Cardiac muscle cell (in vitro differentiated cells and primary cell): ENCODE measurements at places on chromosomes 7 and 10. TPM values are rescaled to one million over a fixed set of nuclear protein-coding genes. Genes with fewer than 3 reads are reported as not detected.
A peak's percentile ranks its signal among the peaks of the same experiment; 100 is the strongest.

DNA sequence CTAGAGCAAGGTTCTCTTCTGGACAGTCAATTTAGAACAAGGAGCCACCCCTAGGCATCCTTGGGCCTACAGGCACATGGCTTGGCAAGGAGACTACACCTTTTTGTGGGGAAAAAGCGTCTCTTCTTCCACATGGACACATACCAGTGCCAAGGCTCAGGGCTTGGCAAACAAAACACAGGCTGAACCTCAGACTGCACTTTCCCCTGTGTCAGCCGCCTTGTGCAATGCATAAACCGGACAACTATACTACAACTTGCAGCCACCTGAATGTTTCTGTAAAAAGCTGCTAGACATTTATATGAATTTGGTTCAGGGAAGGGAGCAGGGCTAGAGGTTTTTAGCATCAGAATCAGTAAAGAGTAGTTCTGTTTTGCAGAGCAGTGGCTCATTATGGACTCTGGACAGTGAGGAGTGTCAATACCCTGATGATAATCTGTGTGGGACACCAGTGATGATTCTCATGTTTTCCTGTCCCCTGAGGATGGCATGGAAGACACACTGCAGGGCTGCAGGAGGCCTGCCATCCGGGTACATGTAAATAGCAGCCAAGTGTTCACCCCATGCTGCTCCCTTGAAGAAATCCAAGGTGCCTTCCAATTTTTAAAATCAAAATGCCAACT lies 118.9 kb downstream of the GATA3 start:
- no peak overlapping the region for H3K27ac ChIP-seq
- DNase-seq: no peak
- H3K36me3 ChIP-seq: no peaks in the 10 kb centered on the region
- H3K27me3 ChIP-seq: no peaks in the 10 kb centered on the region
- no peak overlapping the region for H3K4me3 ChIP-seq

- no peaks in the 10 kb centered on the region for H3K36me3 ChIP-seq
- DNase-seq: no peak
- no peaks in the 10 kb centered on the region for H3K27me3 ChIP-seq
These were observed 109.1 kb downstream of the DNAJB6 start for GRCh38 chr7:157445956-157446295.

DNA sequence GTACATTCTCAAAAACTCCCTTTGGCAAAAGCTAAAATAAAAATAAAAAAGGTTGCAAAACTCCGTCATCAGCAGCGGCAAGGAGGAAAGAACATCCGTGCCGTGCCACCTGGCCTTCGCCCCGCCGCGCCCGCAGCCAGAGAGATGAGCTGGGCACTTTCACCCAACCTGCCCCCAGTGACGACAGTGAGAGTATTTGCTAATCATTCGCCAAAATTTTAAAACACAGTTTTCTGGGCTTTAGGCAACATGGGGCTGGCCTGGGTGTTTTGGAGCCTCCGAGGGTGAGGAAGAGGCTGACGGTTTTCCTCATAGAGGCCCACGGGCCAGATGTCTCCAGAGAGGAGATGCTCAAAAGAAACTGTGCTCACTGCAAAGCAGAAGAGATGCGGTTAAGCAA lies 128.2 kb downstream of the PRKAG2 start:
- no peak for DNase-seq
- peaks cover 11% of the 10 kb centered on the region for H3K4me1 ChIP-seq
- no peaks in the 10 kb centered on the region for H3K27me3 ChIP-seq
- H3K4me3 ChIP-seq: no peak overlapping the region
- no peak overlapping the region for H3K27ac ChIP-seq

GRCh38 chr7:99244939-99245338 lies 27.7 kb upstream of the MYH16 start:
- no peaks in the 10 kb centered on the region for H3K27me3 ChIP-seq
- no peak overlapping the region for H3K27ac ChIP-seq
- no peak overlapping the region for H3K4me3 ChIP-seq
- H3K36me3 ChIP-seq: no peaks in the 10 kb centered on the region

The HOXA11 gene
- polyA plus RNA-seq: not detected in 2 replicates

- no peak overlapping the region for H3K27ac ChIP-seq
- DNase-seq: no peak
- no peaks in the 10 kb centered on the region for H3K36me3 ChIP-seq
These were observed 247.7 kb upstream of the PPP2R2D start for GRCh38 chr10:131653140-131653539.

DNA sequence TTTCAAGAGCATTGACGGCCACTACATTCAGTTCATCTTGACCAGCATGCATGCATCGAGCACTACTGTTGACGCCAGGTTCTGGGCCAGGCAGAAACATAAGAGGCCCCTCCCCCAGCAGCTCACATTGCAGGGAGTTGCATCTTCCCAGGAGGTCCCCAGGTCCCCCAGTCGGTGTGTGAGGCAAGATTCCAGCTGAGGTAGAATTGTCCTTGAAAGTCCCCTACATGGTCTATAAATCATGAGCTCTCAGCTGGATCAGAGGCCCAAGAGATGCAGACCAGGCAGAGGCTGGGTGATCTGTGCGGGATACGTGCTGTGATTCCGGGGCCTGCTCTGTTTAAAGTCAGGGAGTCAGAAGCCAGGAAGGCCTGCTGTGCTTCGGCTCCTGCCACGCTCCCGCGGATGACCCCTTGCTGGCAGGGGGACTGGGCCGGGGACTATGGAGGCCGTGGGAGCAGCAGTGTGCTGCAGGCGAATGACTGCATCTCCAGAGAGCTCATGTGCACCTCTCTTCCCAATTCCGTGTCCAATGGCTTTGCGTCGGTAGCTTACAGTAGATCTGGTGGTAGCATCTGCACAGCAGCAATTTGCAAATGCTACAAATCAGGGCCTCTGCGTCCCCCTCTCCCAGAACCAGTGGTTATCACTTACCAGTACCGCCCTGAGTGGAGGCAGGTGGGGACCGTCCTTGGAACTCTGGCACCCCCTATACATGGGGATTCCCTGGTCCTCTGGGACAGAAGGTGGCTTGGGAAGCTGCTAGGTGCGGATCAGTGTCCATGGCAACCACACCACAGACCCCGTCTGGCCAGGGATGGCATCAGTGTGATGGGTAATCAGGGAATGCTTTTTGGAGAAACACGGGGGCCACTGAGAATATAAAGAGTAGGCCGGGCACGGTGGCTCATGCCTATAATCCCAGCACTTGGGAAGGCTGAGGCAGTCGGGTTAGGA lies 93.6 kb downstream of the RGS10 start:
- no peaks in the 10 kb centered on the region for H3K4me1 ChIP-seq
- no peak for DNase-seq
- no peaks in the 10 kb centered on the region for H3K27me3 ChIP-seq

The MYOZ1 gene
- polyA plus RNA-seq: 11.7 and 17.0 TPM in 2 replicates

DNA sequence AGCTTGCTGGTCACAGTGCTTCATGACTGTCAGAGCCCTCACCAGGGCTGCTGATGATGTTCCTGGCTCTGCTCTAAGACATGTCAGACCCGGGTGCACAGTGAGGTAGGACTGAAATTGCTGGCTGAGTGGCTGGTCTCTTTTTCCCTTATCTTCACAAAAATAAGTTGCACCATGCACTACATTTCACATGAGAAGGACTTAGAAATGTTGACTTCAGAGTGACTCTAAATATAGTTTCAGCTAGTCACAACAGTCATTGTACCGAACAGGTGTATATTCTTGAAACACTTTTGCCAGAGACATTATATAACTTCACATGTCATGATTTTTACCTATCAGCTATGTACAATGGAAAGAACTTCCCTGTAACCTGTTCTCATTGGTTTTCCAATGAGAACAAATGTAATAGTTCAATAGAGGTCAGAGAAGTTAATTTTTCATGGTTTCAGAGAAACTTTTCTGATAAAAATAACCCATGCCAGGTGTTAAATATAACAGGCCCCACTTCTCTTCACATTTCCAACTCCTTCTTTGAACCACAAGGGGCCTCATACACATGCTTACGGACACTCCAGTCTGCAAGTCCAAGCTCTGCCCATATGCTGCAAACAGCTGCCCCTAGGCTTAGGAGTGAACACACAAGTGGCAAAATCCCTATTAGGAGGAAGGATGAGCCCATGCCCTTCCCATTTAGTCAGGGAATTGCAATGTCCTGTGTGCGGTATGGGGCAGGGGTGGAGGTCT lies 115.6 kb downstream of the CDK6 start:
- no peak for DNase-seq
- no peaks in the 10 kb centered on the region for H3K36me3 ChIP-seq
- H3K27ac ChIP-seq: peak overlapping the region; percentile 45
- H3K27me3 ChIP-seq: no peaks in the 10 kb centered on the region
- peaks cover 9% of the 10 kb centered on the region for H3K4me1 ChIP-seq
- H3K4me3 ChIP-seq: no peak overlapping the region

- no peak overlapping the region for H3K4me3 ChIP-seq
- no peak overlapping the region for H3K27ac ChIP-seq
- H3K4me1 ChIP-seq: no peaks in the 10 kb centered on the region
- no peaks in the 10 kb centered on the region for H3K36me3 ChIP-seq
These were observed 87.0 kb downstream of the RAPGEF5 start for GRCh38 chr7:22269963-22270362.

- no peak overlapping the region for H3K4me3 ChIP-seq
- no peak for DNase-seq
- H3K36me3 ChIP-seq: no peaks in the 10 kb centered on the region
- no peaks in the 10 kb centered on the region for H3K27me3 ChIP-seq
- H3K27ac ChIP-seq: no peak overlapping the region
These were observed 23.2 kb upstream of the RADIL start for GRCh38 chr7:4906682-4907081.

- H3K4me1 ChIP-seq: peaks cover 8% of the 10 kb centered on the region
- no peak overlapping the region for H3K27ac ChIP-seq
- no peaks in the 10 kb centered on the region for H3K36me3 ChIP-seq
- H3K4me3 ChIP-seq: no peak overlapping the region
- H3K27me3 ChIP-seq: no peaks in the 10 kb centered on the region
These were observed 177.7 kb upstream of the ADO start for GRCh38 chr10:62626817-62627216.

The LIPJ gene
- 0.59 TPM in 1 of 2 replicates, not detected in the other for polyA plus RNA-seq

DNA sequence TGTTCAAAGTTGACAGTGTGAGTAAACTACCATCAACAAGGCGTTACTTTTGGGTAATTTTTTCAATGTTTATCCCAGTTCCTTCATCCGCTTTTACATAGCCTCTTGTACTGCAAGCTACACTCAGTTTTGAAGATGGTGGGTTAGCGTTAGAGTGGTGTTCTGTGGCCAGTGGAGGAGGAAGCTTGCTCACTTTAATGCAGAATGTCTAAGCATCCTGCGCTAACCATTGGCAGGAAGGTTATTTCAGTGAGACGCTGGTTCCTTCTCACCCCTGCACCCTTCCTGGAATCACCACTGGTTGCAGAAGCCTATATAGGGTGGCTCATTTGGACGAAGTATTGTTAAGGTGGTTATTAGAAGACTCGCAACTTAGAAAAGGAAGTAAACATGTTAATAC lies 159.1 kb downstream of the CELF2 start:
- H3K4me1 ChIP-seq: peaks cover 68% of the 10 kb centered on the region
- H3K27ac ChIP-seq: peak overlapping the region; percentile 29
- no peak for DNase-seq
- H3K4me3 ChIP-seq: no peak overlapping the region

DNA sequence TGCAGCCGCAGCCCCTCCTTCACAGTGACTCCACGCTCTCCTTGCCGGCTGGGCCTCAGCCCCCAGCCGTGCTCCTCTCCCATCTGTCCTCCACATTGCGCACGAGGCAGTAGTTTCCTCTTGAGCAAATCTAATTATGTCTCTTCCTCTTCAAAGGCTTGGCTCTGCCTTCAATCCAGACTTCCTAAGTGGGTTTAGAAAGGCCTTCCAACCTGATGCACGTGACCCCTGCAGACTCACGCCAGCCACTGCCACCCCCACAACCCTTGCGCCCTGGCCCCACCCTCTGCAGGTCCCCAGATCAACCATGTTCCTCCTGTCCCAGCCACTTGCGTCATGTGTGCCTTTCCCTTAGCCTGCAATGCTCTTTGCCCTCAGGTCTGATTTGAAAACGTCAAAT lies 75.0 kb upstream of the ADAM12 start:
- no peak overlapping the region for H3K27ac ChIP-seq
- no peak overlapping the region for H3K4me3 ChIP-seq
- peaks cover 1% of the 10 kb centered on the region for H3K4me1 ChIP-seq
- no peaks in the 10 kb centered on the region for H3K27me3 ChIP-seq
- no peak for DNase-seq
- H3K36me3 ChIP-seq: no peaks in the 10 kb centered on the region

- no peak overlapping the region for H3K4me3 ChIP-seq
- H3K27ac ChIP-seq: no peak overlapping the region
- no peaks in the 10 kb centered on the region for H3K27me3 ChIP-seq
- peaks cover 7% of the 10 kb centered on the region for H3K4me1 ChIP-seq
- no peaks in the 10 kb centered on the region for H3K36me3 ChIP-seq
These were observed 51.3 kb downstream of the NEURL1 start for GRCh38 chr10:103544657-103545310.

GRCh38 chr7:99325001-99325493 lies 651 bp upstream of the ARPC1A start:
- H3K4me1 ChIP-seq: peaks cover 27% of the 10 kb centered on the region
- H3K36me3 ChIP-seq: no peaks in the 10 kb centered on the region
- peak overlapping the region; percentile 94 for H3K27ac ChIP-seq
- no peak for DNase-seq
- no peaks in the 10 kb centered on the region for H3K27me3 ChIP-seq
- H3K4me3 ChIP-seq: peak overlapping the region; percentile 92

The KMT2E gene
- polyA plus RNA-seq: 131 and 152 TPM in 2 replicates

GRCh38 chr7:39465055-39465929 lies 100.9 kb upstream of the YAE1 start:
- peak; percentile 78 for DNase-seq
- no peak overlapping the region for H3K27ac ChIP-seq
- no peaks in the 10 kb centered on the region for H3K36me3 ChIP-seq
- H3K27me3 ChIP-seq: no peaks in the 10 kb centered on the region
- no peaks in the 10 kb centered on the region for H3K4me1 ChIP-seq

DNA sequence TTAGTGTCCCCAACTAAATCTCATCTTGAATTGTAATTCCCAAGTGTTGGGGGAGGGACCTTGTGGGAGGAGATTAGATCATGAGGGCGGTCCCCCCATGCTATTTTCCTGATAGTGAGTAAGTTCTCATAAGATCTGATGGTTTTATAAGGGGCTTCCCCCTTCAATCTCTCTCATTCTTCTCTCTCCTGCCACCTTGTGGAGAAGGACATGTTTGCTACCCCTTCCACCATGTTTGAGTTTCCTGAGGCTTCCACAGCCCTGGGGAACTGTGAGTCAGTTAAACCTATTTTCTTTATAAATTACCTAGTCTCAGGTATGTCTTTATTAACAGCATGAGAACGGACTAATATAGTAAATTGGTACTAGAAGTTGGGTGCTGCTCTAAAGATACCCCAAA lies 365.6 kb downstream of the ANKRD7 start:
- no peaks in the 10 kb centered on the region for H3K4me1 ChIP-seq
- no peak overlapping the region for H3K27ac ChIP-seq

GRCh38 chr7:561631-562373 lies 42.2 kb upstream of the PDGFA start:
- H3K27ac ChIP-seq: no peak overlapping the region
- no peaks in the 10 kb centered on the region for H3K4me1 ChIP-seq
- no peaks in the 10 kb centered on the region for H3K27me3 ChIP-seq
- DNase-seq: no peak
- H3K36me3 ChIP-seq: no peaks in the 10 kb centered on the region

- no peaks in the 10 kb centered on the region for H3K4me1 ChIP-seq
- H3K4me3 ChIP-seq: no peak overlapping the region
- no peaks in the 10 kb centered on the region for H3K36me3 ChIP-seq
- H3K27ac ChIP-seq: no peak overlapping the region
- no peak for DNase-seq
These were observed 217.3 kb upstream of the CCDC6 start for GRCh38 chr10:60123668-60124067.

GRCh38 chr10:2898509-2898860 lies 168.9 kb upstream of the PFKP start:
- H3K27ac ChIP-seq: no peak overlapping the region
- no peaks in the 10 kb centered on the region for H3K4me1 ChIP-seq
- H3K27me3 ChIP-seq: no peaks in the 10 kb centered on the region
- H3K4me3 ChIP-seq: no peak overlapping the region

The C10orf95 gene
- 1.7 and 2.0 TPM in 2 replicates for polyA plus RNA-seq

The ANKRD22 gene
- polyA plus RNA-seq: not detected in 2 replicates

The CYTH3 gene
- 20.2 and 25.2 TPM in 2 replicates for polyA plus RNA-seq
